ENCODE measurements at places on chromosomes 3 and 15. TPM values are rescaled to one million over a fixed set of nuclear protein-coding genes. Genes with fewer than 3 reads are reported as not detected.

The A4GNT gene
- total RNA-seq, result not detected

The CCDC33 gene
- 0.22 TPM for total RNA-seq

The PLOD2 gene
- total RNA-seq, result 101 TPM

The STRIT1 gene
- total RNA-seq, result not detected

All from mucosa of descending colon (tissue), 3 donors.